ENCODE measurements at places on chromosomes 11 and 22.

DNA sequence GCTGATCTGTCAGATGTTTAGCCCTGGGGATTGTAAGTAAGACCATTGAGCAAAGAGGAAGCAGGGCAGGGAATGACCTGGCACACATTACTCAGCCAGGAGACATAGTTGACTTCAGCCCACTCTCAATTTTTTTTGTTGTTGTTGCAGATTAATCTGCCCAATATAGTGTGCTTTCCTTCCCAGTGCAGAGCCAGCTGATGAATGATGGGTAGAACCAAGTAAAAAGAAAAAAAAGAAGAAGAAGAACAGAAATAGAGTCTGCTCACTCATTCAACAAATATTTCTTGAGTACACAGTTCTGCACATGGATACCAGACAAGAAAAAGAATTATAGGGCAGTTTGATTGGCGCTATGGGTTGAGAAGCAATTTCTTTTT, 292.7 kb downstream of the ETS1 start:
- no peak for DNase-seq

GRCh38 chr22:42560381-42560780, 6.6 kb downstream of the SERHL2 start:
- no peak for DNase-seq

DNA sequence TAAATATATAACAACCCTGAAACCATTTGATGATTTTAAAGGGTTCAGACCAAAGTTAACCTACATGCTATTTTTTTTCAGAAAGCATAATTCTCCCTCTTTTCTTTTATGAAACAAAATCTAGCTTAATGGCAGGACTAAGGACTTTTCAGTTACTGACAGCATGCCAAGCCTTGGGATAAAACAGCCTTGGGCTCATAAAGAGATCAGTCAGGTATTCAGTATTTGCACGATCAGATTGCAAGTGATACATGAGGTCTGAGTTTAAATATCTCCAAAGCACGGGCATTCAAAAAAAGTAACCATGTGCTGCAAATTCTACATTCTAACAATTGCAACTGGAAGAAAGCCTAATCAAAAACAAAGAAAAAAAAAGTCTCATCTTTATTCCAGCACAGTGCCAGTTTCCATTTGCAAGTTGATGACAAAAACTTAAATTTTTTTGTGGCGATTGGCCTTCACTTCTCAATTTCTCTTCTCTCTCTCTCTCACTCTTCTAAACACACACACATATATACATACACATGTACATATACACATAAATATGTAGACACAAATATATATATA, 60.1 kb downstream of the CTSC start:
- no peak for DNase-seq

GRCh38 chr11:112448168-112448567, 187.5 kb upstream of the PLET1 start:
- DNase-seq, result no peak

DNA sequence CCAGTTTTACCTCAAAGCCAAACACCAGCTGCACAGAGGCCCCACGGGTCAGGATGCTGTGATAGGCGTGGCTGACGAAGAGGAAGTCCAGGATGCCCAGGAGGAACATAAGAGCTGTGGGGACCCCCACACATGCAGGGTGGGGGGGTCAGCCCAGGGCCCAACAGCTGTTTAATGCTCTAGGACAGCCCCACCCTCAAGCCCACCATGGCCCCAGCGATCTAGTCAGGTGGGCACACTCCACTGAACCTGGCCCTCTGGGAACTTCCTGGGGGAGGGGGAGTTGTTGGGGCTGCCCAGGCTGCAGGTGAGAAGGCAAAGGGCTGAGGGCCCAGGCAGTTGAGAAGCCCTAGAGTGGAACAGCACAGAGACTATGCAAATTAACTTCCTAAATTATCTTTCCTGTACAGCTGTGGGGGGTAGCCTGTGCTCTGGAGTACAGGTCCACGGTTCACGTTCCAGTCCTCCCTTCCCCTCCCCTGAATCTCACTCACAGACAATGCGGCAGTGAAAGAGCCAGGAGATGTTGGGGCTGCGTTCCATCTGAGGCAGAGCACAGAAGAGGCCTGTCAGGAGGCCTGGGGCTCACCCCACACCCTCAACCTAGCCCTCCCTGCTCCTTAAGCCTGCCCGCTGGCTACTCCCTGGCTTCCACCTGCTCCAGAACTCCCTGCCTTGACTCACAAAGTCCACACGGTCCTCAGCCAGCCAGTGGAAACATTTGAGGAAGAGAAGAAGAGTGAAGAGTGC, 1.9 kb downstream of the SYVN1 start:
- DNase-seq, result no peak

DNA sequence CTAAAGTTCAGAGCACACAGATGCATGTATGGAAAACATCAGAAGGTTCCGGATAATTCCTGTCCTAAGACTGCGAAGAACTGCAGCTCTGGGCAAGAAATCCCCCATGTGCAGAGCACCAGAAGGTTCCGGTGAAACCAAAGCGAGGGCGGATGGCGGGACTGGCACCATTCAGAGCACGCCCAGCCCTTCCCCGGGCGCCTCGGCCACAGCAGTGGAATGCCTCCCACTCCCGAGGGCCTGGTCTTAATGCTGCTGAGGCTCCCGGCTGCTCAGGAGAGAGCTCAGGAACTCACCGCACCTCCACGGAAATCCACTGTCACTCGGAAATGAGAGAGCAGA, 43.1 kb downstream of the BRD1 start:
- DNase-seq, result no peak

- DNase-seq, result no peak
Observed at GRCh38 chr11:102416976-102417375, 35.6 kb downstream of the TMEM123 start.

GRCh38 chr11:65315866-65316226, 1.2 kb downstream of the CDC42EP2 start:
- no peak for DNase-seq

DNA sequence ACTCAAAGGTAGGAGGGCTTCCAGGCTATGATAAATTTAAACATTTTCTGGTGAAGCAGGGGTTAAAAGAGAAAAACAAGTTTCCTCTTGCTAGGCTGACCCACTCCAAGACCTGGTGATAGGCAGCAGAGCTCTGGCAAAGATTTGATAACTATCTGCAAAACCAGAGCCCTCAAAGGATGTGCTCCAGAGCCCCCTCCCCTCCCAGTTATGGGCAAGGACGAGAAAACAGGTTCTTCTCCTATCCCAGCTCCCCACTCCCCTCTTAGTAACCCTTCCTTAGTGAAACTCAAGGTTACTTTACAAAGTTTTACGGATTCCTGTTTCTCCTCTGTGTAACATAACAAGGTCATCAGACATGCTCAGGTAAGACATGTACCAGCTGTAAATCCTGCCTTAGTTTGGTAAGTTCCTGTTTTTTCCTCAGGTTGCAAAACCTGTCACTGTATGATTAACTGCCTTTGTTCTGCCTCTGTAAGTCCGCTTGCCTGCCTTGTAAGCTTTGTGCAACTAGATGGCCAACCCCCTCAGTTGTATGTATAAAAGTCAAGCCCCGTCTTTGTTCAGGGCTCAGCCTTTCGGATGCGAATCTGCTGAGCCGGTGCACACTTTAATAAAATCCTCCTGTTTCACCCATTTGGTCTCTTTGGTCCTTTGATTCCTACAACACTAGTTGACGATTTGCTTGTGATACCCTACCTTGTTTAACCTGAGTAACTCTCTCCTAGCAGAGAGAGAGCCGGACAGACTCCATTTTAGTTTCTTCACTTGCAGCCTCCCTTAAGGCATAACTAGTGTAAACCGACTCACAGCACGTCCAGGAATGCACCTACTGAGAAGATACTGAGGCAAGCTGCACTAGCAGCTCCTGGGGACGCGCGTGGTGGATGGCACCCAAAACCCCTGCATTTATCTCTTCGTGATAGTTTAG, 13.9 kb downstream of the APOBEC3H start:
- no peak for DNase-seq

DNA sequence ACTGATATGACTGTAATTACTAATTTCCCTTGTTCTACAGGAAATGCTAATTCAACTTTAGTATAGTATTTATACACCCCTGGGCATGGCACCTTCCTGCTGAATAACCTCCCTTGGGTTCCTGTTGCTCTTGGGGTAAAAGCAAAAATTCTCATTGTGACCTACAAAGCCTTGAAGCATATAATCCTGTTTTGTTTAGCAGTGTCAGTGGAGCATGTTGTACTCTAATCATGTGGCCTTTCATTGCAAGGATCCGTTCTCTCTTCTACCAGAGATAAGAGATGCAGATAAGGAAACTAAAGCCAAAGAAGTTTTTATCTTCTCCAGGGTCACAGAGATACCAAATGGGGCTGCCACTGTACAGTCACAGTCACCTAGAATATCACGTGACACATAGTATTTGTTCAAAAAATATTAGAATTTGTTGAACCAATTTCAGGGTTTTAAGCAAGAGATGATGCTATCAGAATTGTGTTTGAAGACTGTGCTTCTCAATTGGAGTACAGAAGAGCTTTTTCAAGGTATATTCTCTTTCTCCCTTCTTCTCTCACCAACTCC, 25.1 kb downstream of the CSRP3 start:
- DNase-seq, result no peak

- no peak for DNase-seq
Observed at GRCh38 chr11:61768376-61769076, 16.1 kb downstream of the MYRF start.

- DNase-seq, result no peak
Observed at GRCh38 chr11:57368106-57368844, 12.7 kb downstream of the PRG3 start.

DNA sequence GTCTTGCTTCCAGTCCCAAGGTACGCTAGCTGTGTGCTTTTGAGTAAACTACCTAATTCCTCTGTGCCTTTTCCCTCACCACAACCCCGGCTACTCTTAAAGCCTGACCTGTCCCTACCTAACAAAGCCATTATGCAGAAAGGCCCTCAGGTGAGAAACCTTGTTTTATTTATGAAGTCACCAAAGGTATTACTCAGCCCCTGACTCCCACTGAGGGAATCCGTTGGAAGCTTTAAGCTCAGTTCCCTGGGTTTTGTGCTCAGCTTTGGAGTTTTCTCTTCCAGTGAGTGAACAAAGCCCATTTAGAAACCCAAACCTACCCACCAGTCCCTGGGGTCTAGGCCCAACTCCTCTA, 90.9 kb downstream of the APIP start:
- no peak for DNase-seq

- DNase-seq, result no peak
Observed at GRCh38 chr11:84922836-84923235, 704.3 kb downstream of the DLG2 start.

DNA sequence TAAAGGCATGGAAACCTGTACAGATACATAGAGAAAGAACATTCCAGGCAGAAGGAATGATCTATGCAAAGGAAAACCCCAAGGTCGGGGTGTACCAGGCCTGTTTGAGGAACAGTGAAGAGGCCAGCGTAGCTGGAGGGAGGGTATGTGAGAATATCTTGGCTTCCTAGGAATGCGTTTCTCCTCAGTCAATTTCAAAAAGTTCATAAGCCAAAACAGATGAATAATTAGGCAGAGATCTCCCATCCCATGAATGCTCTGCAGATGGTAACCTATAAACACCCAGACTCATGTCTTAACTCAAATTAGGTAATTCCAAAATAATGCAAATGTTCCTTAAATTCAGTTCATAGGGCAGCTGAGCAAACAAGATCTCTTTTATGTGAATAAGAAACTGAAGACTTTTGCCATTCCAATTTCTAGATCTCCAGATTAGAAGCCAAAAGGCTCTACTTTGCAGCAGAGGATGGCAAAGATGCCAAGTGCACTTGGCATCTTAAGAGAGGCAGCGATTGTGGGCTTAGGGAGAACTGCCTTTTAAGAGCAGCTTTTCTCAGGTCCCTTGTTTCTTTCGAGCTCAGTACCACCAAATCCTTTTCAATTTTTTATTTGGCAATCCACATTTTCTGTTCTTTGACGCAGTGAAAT, 13.2 kb downstream of the FAM118B start:
- DNase-seq, result no peak

DNA sequence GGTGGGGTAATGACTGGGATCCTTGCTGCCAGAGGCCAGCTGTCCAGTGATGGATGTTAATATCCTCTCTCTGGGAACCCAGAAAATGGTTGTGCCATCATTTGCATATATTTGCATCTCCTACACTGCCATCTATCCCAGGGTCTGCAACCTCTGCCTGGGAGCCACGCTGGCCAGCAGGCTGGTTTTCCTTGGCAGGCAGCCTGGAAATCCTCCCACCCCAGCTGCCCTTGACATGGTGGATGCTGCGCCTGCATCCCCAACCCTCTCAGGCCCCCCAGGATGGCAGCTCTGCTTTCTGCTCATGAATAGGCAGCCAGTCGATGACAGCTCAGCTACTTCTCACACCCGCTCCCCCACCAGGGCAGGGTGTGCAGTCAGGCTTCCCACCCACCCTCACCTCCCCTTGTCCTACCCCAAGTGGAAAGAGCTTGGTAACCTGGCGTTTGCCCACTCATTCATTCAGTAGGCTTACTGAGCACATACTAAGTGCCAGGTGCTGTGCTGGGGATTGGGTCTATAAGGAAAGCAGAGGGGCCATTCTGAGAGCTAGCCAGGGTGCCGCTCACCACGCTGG, 202.5 kb downstream of the TRIM29 start:
- no peak for DNase-seq

GRCh38 chr11:130912552-130912951, 3.7 kb downstream of the SNX19 start:
- DNase-seq, result no peak

DNA sequence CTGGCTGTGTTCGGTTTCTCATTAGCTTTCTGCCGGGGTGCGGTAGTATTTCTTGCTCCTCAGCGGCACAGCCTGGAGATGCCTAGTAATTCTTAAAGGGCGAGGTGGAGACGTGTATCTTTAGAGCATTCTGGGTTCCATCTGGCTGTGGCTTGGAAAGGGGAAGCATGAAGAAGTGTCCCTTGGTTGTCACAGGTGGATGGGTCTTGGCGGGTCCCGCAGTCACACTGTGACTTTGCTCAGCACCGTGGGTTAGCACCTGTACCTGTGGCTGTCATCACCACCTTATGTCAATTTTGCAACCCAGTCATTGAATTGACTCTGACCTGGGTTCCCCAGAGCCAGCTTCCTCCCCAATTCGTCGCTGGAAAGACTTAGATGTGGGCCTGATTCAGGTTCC, 57.6 kb downstream of the MIAT start:
- no peak for DNase-seq

GRCh38 chr11:125496529-125496857, 428 bp upstream of the FEZ1 start:
- DNase-seq, result no peak

- no peak for DNase-seq
Observed at GRCh38 chr22:44793506-44794172, 41.3 kb downstream of the ARHGAP8 start.

- no peak for DNase-seq
Observed at GRCh38 chr11:113464416-113464815, 10.8 kb downstream of the DRD2 start.

GRCh38 chr11:72069787-72070251, 10.5 kb downstream of the NUMA1 start:
- no peak for DNase-seq

- no peak for DNase-seq
Observed at GRCh38 chr22:17575151-17575550, 11.9 kb downstream of the SLC25A18 start.

- DNase-seq, result no peak
Observed at GRCh38 chr22:48644997-48645396, 1182.7 kb downstream of the BRD1 start.
